CD4-positive, alpha-beta T cell treated with Interferon gamma for 1 hour (primary cell): ENCODE measurements at places on chromosomes 12 and 14.
A peak's percentile ranks its signal among the peaks of the same experiment; 100 is the strongest.

DNA sequence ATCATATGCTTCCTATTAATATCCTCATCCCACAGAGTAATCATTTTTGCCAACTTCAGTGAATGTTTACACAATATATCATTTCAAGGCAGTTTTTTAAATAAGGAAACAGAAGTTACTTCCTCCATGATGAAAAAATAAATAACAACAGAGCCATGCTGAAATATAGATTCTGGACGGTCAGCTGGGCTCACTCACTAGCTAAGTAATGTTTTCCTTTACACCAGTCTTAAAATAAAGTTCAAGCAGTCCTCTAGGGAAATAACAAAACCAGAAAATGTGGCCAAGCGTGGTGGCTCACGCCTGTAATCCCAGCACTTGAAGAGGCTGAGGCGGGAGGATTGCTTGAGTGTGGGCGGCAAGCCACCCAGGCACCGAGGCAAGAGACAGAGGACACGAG lies 28.7 kb downstream of the AICDA start:
- DNase-seq: no peak

DNA sequence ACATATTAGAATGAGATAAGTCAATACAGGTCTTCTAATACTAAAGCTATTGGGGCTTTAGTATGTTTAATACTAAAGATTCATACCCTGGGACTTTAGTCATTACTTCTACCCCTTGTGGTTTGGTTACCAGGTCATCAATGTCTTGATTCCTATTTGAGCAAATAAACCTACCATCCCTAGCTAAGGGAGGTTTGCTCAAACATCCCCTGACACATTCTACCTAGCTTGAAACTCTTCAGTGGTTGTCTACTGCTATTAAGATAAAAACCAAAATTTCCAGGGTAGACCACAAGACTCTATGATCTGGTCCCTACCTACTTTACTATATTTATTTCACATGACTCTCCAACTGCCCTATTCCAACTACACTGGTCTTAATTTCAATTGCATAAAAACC lies 7.3 kb upstream of the C2CD5 start:
- no peak for DNase-seq

DNA sequence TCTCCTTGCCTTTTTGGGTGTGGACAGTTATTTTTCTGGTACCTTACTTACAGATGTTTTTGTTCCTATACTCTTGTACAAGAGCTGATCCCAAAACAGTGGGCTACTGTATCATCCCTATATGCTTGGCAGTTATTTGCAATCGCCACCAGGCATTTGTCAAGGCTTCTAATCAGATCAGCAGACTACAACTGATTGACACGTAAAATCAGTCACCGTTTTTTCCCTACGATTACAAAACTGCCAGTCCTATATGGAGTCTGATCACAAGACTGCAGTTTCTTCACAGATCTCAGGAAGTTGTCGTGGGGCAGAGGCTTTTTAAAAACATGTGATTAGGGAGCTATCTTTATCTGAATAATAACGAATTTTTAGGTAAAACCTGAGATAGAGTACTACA lies 1.3 kb downstream of the LYSET start:
- no peak for DNase-seq

DNA sequence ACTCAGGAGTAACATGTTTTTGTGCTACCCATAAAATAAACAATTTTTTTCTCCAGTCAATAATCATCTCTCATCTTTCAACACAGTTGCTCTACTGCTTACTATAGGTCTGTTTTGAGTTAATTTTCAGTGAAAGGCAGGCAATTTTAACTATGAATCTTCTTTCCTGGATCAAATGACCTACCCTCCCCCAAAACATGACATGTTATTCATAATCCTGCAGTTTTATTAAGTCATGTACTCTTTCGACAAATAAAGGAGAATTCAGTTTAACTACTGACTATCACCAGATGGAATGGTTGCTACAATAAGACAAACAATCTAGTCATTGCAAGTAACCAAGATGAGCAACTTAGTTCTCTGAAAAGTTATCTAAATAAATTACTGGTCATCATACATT lies 106.0 kb upstream of the FAR2 start:
- DNase-seq: no peak

DNA sequence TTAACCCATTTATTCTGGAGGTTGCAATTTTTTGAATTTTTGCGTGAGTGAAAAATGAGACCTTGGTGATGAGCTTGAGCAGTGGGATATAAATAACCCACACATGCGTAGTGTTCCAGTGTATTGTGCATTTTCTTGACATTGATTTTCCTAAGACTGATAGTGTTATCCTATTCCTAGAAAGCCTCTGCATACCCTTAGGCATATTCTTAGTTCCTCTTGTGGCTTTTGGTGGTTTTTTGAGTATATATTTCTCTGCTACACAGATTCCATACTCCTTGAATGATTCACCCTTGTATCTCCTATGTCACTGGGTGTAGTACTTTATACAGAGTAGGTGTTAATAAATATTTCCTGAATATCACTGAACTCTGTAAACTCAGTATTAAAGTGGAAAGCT lies 363.4 kb upstream of the PDE3A start:
- no peak for DNase-seq

GRCh38 chr12:93571925-93572711 lies at the start of gene SOCS2:
Gene SOCS2, plus strand, starts transcription at chr12:93572675. Its CDS starts 223 bp downstream, at chr12:93572898.
- peak; percentile 7 for DNase-seq
